Activated T-helper 1 cell treated with anti-CD3 and anti-CD28 coated beads, Interleukin-2, amount 50 U/mL, for 16 hours (primary cell): ENCODE measurements at places on chromosomes 7 and 10.

DNA sequence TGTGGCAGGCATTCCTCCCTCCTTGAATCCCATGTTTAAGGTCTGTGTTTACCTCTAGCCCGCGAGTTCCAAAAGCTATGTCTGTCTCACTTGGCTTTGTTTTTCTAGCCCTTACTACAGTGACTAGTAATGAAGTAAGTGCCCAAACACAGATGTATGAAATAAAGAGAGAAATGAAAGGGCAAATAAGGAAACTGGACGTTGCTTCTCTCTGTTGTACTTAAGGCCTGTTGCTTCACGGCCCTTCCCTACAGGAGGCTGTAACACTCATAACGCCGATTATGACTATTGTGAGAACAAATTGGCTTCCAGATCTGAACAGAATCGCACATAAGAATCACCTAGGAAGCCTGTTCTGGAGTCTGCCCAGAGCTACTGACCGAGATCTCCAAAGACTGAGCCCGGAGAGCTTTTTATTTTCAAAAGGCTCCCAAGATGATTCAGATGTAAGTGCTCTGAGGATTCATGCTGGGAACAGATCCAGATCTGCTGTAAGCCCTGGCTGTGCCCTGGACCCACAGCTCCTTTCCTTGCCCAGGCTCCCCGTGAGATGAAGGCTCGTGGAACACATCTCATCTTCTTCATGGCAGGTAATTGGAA lies 432.6 kb downstream of the SDK1 start:
- no peak for DNase-seq

DNA sequence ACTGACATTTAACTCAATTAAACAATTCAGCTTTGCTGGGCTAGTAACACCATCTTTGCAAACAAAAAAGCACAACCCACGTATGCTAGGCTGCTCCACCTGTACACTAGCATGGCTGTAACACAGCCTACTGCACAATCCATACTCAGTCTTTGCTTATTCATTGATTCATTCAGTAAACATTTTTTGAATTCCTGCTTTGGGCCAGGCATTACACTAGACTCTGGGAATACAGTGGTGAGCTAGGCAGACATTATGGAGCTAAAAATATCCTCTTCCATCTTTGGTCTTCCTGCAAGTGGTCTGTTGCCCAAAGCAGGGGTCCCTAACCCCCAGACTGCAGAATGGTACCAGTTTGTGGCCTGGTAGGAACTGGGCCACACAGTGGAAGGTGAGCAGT lies 9.9 kb downstream of the CNNM1 start:
- no peak for DNase-seq

DNA sequence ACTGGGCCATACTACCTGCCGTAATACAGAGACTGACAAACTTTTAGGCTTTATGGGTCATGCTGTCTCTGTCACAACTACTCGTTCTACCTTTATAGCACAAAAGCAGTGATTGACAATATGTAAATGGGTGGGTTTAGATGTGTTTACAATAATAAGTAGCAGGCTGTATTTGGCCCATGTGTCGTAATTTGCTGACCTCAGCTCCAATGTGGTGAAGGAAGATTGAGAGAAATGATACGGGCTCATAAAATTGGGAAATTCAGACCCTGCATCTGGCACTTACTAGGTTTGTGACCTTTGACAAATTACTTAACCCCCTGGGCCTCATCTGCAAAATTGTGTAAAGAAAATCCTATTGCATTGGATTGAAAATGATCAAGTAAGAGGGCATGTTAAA lies 150.8 kb upstream of the NPSR1 start:
- no peak for DNase-seq

GRCh38 chr10:110344622-110345021 lies 39.9 kb upstream of the SMNDC1 start:
- no peak for DNase-seq
